ENCODE measurements at places on chromosomes 13 and 19. TPM values are rescaled to one million over a fixed set of nuclear protein-coding genes. Genes with fewer than 3 reads are reported as not detected.

DNA sequence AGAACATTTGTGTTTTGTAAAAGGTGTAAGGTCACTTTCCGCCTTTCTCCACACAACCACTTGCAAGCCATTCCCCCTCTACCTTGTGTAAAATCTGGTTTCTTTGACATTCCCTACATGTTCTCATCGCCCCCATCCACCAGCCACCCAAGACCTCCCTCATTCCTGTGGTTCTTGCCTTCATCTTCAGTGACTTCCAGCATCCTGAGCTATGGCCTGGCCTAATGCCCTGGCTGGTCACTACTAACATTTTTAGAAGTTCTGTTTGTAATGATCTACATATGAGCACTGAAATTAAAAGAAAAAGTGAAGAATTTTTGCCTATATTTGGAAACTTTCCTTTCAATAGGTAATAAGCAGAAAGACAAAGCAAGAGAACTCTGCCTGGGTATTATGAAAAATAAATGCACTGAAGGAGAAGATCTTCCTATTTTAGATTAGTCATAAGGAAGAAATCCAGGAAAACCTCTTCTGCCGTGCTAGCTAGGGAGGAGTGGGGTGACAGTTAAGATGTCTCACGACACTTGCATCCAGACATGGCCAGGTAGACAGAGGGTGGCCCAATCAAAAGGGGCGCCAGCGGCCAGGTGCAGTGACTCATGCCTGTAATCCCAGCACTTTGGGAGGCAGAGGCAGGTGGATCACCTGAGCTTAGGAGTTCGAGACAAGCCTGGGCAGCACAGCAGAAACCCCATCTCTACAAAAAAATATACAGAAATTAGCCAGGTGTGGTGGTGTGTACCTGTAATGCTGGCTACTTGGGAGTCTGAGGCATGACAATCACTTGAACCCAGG is 28.1 kb upstream of the MPHOSPH8 start:
- no peak for DNase-seq
- no peaks in the 10 kb centered on the region for H3K4me1 ChIP-seq
- no peaks in the 10 kb centered on the region for H3K27me3 ChIP-seq
- H3K36me3 ChIP-seq: no peaks in the 10 kb centered on the region
- no peak overlapping the region for H3K4me3 ChIP-seq
- H3K27ac ChIP-seq: no peak overlapping the region

SHANK1 gene
- total RNA-seq: 0.45 TPM

CABP5 gene
- total RNA-seq: not detected

DNA sequence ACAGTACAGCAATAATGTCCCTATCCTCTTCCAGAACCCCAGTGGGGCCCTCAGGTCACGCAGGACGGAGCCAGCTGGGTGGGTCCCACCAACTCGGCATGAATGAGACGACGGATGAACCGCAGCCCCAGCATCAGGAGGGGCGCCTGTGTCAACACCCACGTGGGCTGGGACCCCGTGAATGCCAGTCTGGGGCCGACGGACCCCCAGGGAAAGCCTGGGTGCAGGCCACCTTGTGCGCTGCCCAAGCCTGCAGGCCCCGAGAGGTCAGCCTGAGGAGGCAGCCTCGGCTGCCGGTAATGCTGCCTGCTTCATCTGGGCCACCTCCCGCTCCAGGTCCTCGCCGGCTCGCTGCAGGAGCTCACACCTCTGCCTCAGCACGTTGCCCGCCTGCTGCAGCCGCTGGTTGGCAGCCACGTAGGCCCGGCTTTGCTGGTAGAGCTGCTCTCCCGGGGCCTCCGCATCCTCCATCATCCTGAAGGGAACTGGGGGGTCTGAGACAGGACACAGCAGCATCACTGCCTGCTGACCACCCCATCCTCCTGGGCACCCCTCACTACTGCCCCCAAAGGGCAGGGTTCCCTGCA is 4.2 kb downstream of the C19orf25 start:
- no peak for DNase-seq
- H3K4me1 ChIP-seq: no peaks in the 10 kb centered on the region
- no peaks in the 10 kb centered on the region for H3K27me3 ChIP-seq
- no peak overlapping the region for H3K27ac ChIP-seq
- no peak overlapping the region for H3K4me3 ChIP-seq
- H3K36me3 ChIP-seq: no peaks in the 10 kb centered on the region

ZNF99 gene
- 0.19 TPM for total RNA-seq

GRCh38 chr13:49466292-49466838 is 22.3 kb downstream of the SETDB2 start:
- DNase-seq: no peak
- H3K4me3 ChIP-seq: no peak overlapping the region
- H3K27ac ChIP-seq: no peak overlapping the region
- peaks cover 2% of the 10 kb centered on the region for H3K36me3 ChIP-seq

COX6B1 gene
- total RNA-seq: 196 TPM

ADGRE2 gene
- total RNA-seq: 8.3 TPM

ZNF418 gene
- 10.1 TPM for total RNA-seq
